ENCODE measurements at places on chromosomes 6 and 20.

DNA sequence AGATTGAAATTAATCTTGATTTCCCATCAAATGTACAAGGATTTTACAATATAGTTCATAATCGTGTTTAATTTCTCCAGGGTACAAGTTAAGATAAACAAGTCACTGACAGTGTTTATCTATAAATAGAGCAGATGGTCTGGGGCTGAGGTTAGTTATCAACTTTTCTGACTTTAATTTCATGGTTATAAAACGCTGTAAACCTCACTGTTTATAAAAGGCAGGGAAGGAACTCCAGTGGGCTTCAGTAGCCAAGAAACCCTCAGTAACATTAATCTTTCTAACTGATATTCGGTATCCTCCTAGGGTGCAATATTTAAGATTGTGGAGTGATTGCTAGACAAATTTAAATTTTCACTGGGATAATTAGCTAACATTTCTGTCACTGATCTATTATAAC lies 68.6 kb downstream of the GFRAL start:
- DNase-seq, result no peak

DNA sequence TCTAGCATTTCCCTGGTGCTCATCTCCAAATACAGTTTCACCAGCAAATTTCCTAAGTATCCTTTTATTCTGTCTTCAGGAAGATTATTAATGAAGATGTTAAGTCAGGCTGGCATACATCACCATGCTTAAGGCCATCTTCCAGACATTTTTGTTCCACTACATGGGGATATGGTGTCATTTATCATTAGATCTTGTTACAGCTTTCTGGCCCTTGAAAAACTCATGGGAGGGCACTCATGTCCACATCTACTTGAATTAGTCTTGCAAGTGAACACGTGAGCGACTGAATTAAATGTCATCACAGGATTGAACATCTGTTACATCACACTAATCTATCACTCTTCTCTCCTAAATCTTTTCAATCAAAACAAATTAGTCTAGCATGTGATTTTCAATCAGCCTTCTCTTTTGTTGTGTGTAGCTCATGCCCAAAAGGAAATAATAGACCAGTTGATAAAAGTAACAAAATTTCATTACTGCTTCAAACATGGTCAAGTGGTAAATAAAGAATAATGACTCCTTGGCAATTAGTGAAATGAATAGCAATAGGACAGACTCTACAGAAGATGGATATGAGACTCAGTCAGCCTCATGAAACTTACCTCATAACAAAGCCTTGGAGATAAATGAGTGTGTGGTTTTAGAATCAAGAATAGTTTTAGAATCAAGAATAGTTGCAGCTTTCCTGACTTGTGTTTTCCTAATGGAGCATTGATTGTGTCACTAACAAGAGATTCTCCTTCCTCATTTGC lies 80.5 kb downstream of the MTFR2 start:
- DNase-seq, result no peak

DNA sequence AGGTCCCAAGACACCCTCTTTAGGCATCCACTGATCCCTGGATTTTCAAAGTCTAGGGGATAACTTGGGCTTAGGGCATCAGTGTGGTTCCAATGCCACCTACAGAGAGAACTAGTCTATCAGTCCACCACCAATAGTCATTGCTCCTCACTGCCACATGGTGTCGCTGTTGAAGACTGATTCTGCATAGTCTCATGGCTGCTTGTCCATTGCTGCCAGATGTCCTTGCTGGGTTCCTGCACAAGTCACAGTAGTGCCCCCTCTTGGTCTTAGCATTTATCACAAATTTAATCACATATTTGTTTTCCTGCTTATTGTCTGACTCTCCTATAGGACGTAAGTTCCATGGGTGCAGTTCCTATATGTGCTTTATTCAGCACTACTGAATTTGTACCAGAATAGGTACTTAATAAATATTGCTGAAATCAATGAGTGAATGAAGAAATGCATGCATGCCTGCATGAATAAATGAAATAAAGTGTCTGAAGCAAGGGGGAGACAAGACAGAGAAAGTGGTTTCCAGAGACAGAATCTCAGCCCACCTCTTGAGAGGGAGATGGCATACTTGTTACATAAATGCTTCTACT lies 45.9 kb upstream of the RALY start:
- peak; percentile 33 for DNase-seq

- DNase-seq, result no peak
Observed at GRCh38 chr6:170212956-170213636, 77.8 kb downstream of the DLL1 start.

DNA sequence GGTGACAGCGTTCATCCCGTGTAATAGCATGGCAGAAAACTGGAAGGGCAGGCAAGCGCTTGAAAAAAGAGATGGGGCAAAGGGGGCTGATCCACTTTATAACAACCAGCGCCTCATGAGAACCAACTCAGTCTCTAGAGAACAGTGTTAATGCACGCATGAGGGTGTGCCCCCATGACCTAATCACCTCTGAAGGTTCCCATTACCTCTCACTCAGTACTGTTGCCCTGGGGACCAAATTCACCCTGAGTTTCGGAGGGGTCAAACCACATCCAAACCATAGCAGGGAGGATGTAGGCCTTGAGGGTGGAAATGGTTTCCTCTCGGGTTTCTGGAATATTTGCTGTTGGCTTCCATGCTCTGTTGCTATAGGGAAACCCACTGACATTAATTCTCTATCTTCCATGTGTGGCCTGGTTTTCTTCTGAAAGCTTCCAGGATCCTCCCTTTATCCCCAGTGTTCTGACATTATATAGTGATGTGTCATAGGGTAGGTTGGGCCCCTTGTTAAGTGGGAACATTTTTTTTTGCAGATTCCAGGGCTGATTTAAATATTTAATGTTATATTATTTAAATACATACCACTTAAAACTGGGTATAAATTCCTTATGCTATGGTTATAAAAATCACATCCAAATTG lies 65.2 kb downstream of the PPP1R14C start:
- DNase-seq, result no peak

GRCh38 chr6:5191222-5191621 lies 69.5 kb downstream of the LYRM4 start:
- DNase-seq, result no peak

- DNase-seq, result no peak
Observed at GRCh38 chr6:66735106-66735890, 1028.3 kb upstream of the EYS start.

DNA sequence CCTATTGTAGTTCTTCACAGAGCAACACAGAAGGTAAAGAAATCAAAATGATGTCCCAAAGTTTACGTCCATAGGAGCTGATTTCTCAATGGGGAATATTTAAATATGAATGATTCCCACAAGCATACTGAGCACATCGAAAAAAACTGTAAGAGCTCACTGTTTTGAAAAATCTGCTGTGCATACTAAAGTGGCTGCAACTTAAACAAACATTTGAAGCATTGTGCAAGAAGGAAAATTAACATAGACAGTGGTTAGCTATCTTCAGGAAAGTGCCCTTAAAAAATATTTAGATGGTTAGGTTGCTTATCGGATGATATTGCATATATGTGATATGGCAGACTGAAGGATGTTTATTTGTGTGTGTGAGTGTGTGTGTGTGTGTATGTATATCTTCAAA lies 747.6 kb downstream of the RFPL4B start:
- no peak for DNase-seq

- no peak for DNase-seq
Observed at GRCh38 chr6:108760126-108761050, 87.8 kb upstream of the ARMC2 start.

- DNase-seq, result no peak
Observed at GRCh38 chr6:38166411-38167240, 347.1 kb downstream of the ZFAND3 start.

DNA sequence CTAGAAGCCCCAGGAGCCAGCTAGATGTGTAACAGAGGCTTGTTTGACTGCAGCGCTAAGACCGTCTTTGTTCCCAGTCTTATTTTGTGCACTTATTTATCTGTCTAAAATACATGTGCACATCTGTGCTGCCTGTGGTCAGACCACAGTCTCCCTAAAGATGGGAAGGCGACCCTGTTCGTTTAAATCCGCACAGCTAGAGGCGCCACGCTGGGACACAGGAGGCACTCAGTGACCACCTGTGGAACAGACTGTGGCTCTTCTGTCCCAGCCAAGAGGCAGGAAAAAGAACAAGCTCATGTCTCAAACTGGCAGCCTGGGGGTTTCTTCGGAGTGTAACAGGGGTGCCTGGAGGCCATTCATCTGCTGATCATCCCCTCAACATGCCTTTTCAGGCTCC lies 66.8 kb downstream of the CPNE5 start:
- no peak for DNase-seq

- no peak for DNase-seq
Observed at GRCh38 chr6:146590492-146590891, 8.3 kb upstream of the ADGB start.

- DNase-seq, result no peak
Observed at GRCh38 chr6:106746652-106747051, 117.3 kb downstream of the QRSL1 start.

GRCh38 chr20:37413023-37413334 lies 67.0 kb downstream of the SRC start:
- no peak for DNase-seq

DNA sequence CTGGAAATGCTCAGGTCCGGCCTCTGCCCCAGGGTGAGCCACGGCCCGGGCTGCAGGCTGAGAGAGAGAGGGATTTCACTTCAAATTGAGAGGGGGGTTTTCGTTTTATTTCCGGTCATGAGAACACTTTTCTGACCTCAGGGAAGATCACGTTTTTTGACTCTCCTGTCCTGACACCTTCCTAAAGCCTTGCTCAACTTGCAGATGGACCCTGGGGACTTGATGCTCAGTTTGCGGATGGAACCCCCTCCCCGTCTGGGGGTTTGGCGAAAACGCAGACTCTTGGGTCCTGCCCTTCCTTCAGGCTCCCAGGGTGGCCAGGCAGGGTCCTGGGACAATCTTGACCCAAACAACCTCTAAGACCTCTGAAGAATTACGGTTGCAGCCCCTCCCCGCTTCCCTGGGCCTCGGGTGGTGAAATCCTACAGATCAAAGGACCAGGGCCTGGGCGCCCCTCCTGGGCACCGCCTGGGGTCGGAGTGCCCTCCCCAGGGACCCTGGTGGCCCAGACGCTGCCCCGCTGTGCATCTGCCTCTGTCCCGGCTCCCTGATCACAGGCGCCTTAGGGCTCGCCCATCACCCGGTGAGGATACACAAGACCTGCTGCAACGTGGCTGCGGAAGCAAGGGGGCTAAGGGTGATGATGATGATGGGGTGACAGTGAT lies 148.2 kb downstream of the ERMARD start:
- DNase-seq, result no peak

GRCh38 chr6:46329568-46329967 lies 158.8 kb upstream of the ENPP5 start:
- DNase-seq, result no peak

- no peak for DNase-seq
Observed at GRCh38 chr20:5136096-5136495, 9.3 kb downstream of the CDS2 start.

- no peak for DNase-seq
Observed at GRCh38 chr6:102229271-102229670, 835.8 kb downstream of the GRIK2 start.

DNA sequence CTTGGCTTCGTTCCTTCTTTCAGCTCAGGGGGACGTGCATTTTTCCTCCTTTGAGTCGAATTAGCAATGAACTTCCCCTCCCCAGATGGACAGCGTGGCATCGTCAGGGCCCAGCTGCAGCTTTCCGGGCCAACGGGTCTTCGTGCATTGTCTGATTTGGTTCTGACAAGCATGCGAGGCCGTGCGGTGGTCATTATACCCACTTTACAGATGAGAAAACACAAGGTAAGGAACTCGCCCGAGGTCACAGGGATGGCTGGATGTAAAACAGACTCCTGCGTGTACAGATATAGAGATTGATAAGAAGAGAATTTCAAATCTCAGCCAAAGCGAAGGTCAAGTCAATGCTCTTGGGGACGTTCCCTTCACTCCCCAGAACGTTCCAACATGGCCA lies 187.6 kb upstream of the SULF2 start:
- no peak for DNase-seq

DNA sequence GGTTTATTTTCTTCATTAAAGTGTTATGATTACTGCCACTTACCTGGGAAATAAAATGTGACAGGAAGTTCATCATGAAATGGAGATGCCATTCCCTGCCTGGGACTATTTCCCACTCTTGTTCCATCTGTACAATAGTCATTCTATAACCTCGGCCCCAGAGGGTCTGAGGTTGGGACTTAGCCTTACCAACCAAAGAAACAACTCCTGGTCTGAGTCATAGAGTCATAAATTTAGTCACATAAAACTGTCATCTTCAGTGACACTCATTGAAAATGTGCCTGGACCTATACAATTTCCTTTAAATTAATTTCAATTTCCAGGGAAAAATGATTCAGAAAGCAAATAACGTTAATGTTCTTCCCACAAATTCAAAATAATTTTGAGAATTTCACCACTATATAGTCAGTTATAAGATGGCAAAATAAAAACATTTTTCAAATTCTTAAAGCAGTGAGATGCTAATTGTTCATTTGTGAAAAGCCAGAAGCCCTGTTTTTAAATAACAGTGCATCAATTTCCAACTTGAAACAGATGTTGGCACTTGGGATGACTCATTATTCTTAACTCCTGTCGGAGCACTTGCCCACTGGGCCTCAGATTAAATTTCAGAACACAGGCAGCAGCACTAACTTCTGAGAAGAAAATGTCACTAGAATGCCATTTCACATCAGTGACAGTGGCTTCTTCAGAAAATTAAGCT lies 201.2 kb upstream of the SMLR1 start:
- DNase-seq, result no peak

DNA sequence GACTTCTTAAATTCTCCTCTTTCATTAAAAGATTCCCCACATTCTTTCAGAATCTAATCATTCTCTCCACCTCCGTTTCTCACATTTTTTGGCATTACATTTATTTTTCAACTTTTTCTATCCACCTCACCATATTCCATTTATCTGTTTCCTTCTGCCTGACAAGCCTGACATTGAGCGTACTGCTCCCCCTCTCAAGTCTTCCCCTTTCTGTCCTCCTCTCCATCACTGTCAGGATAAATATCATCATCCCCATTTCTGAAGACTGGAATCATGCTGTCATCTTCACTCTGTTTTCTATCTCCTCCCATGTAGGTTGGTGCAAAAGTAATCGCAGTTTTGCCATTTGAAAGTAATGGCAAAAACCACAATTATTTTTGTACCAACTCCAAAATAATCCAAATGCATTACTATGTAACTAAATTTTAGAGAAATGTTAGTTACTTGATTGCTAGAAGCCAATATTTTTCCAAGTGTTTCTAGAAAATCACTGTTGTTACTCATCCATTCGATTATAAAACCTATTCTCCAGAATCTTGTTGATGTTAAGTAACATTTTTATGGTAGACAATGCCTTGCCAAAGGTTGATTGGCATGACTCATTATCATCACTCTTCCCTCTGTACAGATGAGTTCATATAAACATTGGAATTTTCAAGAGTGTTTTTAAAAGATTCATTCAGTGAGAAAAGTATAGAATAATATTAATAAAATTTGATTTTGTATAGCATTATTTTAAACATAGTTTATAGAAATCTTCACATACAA lies 292.3 kb upstream of the RNF217 start:
- no peak for DNase-seq

GRCh38 chr6:159934181-159934580 lies 34.7 kb upstream of the IGF2R start:
- no peak for DNase-seq

GRCh38 chr6:139891471-139891870 lies 517.0 kb upstream of the CITED2 start:
- no peak for DNase-seq
